ENCODE measurements at places on chromosomes 6 and 20. TPM values are rescaled to one million over a fixed set of nuclear protein-coding genes. Genes with fewer than 3 reads are reported as not detected.

The RIPPLY2 gene
- total RNA-seq, result not detected

The KCNK5 gene
- 1.7 TPM for total RNA-seq

The GPR63 gene
- total RNA-seq, result 0.50 TPM

The RUNX2 gene
- total RNA-seq, result 0.65 TPM

The CRISP3 gene
- total RNA-seq, result not detected

The CTAGE9 gene
- not detected for total RNA-seq

The HMGCLL1 gene
- total RNA-seq, result 1.6 TPM

The XKR7 gene
- not detected for total RNA-seq

The TCF19 gene
- total RNA-seq, result 1.9 TPM

The PHF20 gene
- total RNA-seq, result 53.5 TPM
